Brain (organoid and tissue), 16 donors: ENCODE measurements at places on chromosomes 11 and 22.

DNA sequence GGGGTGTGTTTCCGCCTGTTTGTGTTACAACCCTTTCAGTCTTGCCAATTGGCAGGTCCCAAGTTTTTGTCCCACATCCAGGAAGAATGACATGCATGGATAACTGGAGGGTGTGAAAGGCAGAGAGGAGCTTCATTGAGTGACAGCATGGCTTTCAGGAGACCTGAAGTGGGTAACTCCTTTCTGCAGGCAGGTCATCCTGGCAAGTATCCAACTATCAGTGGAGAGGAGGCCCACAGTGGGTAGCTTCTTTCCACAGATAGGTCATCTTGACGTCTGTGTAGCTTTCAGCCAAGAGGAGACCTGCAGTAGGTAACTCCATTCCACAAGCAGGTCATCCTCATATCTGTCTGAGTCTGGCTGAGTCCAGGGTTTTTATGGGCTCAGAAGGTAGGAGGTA is 1268.8 kb upstream of the CNTN5 start:
- DNase-seq = no peak

- DNase-seq = peak; percentile 57
Measured at GRCh38 chr11:64472593-64473455, 113.9 kb downstream of the RPS6KA4 start.

DNA sequence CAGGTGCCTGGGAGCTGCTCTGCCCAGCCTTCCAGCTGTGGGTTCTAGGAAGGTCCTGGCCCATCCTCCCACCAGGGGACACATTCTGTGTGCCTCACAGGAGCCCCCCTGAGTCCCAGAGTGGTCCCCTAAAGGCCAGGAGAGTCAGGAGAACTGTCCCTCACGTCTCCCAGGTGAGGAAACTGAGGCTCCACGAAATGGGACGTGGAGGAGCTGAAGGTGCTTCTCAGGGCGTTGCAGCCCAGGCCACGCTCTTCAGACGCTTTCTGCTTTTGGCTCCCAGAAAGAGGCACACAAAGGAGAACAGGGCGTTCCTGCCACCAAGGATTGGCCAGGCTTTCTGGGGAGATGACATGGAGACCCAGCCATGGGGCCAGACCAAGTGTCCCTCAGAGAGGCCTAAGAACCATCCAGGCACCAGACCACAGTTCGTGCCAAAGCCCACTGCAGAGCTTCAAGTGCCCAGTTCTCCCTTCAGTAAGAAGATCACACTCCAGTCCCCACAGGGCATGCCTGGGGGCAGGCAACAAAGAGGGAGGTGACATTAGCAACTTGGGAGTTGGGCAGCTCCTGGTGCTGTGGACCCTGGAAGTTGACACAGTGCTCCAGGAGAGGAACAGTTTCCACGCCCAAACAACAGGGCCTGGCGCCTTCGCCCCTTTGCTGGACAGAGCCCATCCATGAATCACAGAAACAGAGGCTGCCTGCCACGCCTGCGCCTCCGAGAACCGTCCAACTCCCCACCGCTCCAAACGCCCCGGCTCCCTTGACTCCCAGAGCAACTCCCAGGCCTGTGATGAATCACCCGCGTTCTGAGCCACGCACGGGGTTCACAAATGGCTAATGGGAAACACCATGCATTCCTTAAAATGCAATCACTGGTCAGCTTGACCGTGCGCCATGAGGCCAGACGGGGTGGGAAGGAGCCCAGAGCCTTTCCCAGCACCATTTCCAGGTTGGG is 589.2 kb downstream of the BRD1 start:
- DNase-seq = no peak

DNA sequence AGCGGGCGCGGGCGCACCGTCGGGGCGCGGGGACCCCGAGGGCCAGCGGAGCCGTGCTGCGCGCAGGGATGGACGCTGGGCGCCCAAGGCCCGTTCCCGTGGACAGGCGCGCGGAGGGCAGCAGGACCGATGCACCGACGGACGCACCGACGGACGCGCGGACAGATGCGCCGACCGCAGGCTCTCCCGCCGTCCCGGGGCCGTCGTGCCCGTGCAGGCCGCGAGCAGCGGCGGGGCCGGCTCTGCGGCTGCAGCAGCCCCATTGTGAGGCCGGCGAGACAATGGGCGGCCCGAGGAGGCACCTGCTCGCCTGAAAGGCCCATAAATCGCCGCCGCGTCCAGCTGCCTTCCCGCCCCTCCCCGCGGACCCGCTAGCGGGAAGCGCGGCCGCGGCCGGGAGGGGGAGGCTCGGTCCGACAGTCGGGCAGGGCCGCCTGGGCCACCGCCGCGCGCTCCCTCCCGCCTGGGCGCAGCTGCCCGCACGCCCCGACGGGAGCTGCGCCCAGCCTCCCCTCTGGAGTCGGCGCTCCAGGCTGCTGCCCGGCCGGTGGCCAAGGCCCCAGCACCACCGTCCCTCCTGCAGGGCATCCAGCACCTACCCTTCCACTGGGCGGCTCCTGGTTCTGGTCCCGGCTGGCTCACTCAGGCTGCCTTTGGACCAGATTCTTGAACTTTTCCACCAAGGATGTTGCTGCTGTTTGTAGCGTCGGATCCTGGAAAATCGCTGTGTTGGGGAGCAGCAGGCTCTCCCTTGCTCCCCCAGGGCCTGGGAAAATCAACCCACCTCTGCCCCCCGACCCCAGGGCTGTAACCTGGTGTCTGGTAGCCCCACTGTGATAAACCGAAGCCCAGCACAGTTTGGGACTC is 15.8 kb downstream of the CDKN1C start:
- DNase-seq = no peak

DNA sequence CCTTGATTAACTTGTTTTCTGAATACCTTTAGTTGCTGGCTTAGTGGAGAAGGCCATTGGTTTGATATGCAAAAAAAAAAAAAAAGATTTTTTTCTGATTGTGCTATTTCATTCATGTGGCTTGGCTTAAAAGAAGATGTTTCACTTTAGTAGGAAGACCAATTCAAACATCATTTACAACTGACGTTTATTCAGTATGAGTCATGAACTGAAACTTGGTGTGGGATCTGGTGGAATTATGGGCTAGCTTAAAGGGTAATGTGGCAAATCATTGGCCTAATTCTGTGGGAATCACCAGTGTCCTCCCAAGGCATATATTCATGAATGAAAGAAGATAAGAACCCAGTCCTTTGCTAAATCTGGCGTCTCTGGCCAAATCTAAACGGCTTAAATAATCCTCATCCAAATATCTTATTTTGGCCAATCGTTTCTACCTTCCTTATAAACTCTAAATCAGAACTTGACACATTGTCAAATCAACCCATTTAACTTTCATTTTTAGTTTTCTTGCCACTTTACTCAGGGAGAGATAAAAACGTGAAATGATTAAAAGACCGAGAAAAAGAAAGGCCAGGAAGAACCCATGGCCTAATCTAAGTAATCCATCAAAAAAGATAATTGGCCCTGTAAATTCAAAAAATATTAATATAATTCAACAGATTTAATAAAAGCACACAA is 77.0 kb downstream of the DDIAS start:
- DNase-seq = no peak

GRCh38 chr22:40193429-40194421 is 16.0 kb downstream of the TNRC6B start:
- peak; percentile 55 for DNase-seq

DNA sequence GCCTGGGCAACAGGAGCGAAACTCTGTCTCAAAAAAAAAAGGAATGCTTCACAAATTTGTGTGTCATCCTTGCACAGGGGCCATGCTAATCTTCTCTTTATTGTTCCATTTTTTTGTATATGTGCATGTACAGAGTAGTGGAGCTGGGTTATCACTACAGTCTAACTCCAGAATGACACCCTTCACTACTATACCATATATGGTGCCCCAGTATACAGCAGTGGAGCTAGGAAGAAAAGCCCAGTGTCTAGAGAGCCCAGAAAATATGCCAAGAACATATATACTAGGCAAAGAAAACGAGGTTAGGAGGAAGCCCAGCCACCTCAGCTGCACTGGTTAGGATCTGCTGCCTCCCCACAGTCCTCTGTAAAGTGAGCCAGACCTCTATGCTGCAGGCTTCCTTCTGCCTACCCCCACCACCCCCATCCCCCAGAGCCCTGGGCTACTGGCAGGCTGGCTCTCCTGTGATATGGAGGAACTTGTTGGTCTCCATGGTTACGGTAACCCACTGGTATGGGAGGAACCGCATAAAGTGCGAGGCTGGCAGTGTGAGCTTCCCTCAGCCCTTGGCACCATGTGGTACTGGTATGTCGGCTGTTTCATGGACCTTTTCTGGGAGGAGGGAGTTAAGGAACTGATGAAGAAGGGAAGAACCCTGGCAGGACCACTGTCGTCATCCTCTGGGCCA is 34.3 kb downstream of the RCOR2 start:
- DNase-seq = peak; percentile 92

GRCh38 chr11:78312712-78313111 is 104.9 kb downstream of the GAB2 start:
- no peak for DNase-seq

- DNase-seq = no peak
Measured at GRCh38 chr11:134132808-134133207, 63.9 kb downstream of the JAM3 start.

GRCh38 chr11:69715446-69715845 is 11.6 kb upstream of the FGF19 start:
- no peak for DNase-seq

DNA sequence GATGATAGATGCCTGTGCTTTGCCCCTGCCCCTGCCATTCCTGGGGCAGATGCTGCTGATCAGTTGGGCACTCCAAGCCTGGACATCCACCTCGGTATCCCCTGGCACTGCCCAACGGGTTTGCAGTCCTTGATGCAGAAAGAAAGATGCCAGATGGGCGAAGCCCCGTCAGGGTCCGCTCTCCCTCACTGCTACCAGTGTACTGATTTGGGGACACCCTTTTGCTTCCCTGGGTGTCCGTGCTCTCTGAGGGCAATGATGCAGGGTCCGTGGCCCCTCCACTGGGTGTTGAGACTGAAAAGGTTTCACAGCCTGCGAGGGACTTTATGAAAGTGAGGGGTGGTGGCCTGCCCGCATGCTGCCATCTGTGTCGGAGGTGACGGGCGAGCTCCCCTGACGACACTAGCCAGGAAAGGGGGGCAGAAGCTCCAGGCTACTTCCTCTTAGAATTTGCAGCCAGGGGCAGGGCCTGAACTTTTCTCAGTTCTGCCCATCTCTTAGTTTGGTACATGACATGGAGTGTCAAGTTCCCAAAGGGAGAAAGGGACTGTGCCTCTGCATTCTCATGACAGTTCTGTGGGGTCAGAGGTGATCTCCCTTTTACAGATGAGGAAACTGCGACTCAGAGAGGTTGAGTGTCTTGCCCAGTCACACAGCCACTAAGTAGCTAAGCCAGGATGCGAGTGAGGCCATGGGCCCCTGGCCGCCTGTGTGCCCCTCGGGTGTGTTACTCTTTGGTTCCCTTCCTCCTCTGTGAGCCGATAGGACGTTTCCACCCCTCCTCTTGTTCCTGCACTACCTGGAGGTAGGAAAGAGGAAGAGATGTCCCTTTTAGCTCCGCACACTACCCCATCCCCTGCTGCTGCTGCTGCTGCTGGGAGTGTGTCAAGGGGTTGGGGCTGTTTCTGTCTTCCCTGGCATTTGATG is 96.6 kb downstream of the BCR start:
- no peak for DNase-seq

GRCh38 chr11:122978299-122978620 is 3.4 kb downstream of the BSX start:
- DNase-seq = no peak

DNA sequence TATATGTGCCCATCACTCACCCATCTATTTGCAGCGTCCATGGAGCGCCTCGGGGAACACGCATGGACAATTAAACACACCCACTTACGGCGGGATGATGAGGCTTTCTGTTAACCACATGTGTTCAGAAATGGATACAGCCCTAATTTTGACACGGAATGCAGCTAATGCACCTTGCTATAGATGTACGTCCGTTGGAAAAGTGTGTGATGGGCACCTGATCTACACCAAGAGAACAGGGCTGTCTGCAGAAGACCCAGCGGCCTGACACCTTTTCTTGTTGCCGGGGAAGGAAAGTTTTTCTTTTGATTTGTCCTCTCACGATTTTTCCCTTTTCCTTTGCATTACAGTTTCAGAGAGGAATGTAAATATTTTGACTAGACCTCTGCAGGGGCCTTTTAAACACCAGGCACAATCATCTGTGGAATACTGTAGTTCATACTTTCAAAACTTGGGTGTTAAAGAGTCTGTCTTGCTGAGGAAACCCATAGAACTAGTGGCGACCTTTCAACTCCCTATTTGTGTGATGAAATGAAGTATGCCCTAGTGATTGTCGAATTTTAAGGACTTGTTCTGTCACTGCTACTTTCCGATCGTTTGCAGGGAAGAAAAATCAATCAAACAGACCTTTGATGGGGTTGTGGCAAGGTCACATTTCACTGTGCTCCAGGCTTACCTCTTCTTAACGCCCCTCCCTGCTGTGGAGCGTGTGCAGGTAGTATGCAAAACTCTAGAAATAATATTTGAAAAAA is 16.5 kb upstream of the PAX6 start:
- no peak for DNase-seq

GRCh38 chr22:48315439-48316256 is 1512.0 kb downstream of the BRD1 start:
- DNase-seq = peak; percentile 49

DNA sequence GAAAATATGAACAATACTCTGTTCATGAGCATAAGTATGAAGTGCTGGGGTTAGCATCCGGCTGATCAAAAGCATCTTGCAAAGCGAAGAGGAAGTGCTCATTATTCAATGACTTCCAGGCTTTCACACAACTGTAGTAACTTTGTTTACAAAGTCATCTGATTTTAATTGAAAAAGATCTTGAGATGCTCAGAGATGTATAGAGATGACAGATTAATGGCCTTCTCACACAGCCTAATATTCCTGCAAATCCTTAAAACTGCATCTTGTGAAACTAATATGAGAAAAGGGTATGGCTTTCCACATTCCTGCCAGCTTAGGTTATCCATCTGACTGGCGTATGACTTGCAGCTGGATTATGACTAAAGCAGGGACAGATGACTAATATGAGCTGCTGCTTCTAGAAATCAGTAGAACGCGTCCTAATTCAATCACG is 125.4 kb downstream of the CASP12 start:
- DNase-seq = no peak

- DNase-seq = no peak
Measured at GRCh38 chr22:21933910-21934309, 18.7 kb downstream of the PPM1F start.

DNA sequence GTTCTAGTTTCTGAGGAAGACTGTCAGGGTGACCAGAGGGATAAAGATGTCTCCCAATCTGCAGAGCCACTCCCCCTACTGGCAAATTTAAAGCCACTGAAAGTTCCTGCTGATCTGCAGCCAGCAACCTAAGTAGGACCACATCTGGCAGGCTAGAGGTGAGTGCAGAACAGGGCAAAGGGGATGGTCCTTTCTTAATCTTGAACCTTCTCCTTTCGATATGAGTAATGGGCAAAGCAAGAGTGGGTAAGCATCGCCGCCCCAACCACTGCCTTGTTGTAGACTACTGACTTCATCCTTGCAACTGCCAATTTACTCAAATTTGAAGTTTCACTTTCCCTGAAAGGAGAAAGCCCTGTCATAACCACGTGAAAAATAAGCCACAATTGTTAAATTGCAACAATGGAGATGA is 30.7 kb downstream of the SCUBE2 start:
- DNase-seq = no peak
